Endodermal cell (in vitro differentiated cells): ENCODE measurements at places on chromosomes 3 and 15. TPM values are rescaled to one million over a fixed set of nuclear protein-coding genes. Genes with fewer than 3 reads are reported as not detected.
A peak's percentile ranks its signal among the peaks of the same experiment; 100 is the strongest.

DNA sequence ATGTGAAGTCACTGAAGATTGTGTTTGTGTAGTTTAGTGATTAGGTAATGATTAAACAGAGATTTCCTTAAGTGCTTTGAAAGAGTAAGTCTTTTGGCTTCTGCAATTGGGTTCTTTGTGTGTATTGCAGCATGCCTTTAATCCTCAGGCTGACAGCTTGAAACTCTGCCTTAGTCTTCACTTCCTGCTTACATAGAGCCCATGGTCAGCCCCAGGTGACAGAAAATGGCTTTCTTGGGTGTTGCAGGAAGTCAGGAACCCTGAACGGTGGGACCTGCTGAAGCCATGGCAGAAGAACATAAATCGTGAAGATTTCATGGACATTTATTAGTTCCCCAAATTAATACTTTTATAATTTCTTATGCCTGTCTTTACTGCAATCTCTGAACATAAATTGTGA lies 61.3 kb downstream of the KBTBD8 start:
- no peaks in the 10 kb centered on the region for H3K27me3 ChIP-seq
- DNase-seq, result no peak
- H3K36me3 ChIP-seq, result no peaks in the 10 kb centered on the region
- no peaks in the 10 kb centered on the region for H3K4me1 ChIP-seq
- no peak overlapping the region for H3K27ac ChIP-seq

- H3K4me3 ChIP-seq, result no peak overlapping the region
- H3K4me1 ChIP-seq, result peaks cover 3% of the 10 kb centered on the region
- H3K36me3 ChIP-seq, result no peaks in the 10 kb centered on the region
- H3K27ac ChIP-seq, result no peak overlapping the region
- DNase-seq, result peak; percentile 94
These were observed 521.3 kb upstream of the SEMA6D start for GRCh38 chr15:47196048-47196447.

Gene SPRED1
- total RNA-seq, result 56.0 to 61.7 TPM (median 56.6 TPM) in 3 replicates

GRCh38 chr3:78846718-78847117 lies 921.1 kb downstream of the ROBO1 start:
- peaks cover 3% of the 10 kb centered on the region for H3K4me1 ChIP-seq
- no peak overlapping the region for H3K4me3 ChIP-seq
- no peak for DNase-seq
- no peaks in the 10 kb centered on the region for H3K36me3 ChIP-seq
- no peaks in the 10 kb centered on the region for H3K27me3 ChIP-seq
- H3K27ac ChIP-seq, result no peak overlapping the region

DNA sequence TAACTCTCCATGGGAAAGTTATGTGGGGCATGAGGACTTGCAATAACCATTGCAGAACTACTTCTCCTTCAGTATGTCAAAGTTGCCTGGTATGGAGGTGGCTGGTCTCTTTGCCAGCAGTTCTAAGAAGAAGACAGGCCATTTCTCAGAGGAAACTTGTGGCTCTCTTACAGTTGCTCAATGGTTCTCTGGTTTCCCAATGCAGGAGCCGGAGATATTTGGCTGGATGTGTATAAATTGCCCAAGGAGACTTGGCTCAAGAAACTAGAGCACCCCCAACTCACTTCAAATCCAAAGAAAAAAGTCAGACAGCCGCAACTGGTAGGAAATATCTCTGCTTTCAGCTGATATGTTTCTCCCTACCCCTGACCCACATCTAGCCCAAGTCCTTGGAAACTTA lies 24.2 kb downstream of the WDR93 start:
- H3K27ac ChIP-seq, result no peak overlapping the region
- no peaks in the 10 kb centered on the region for H3K36me3 ChIP-seq
- H3K27me3 ChIP-seq, result no peaks in the 10 kb centered on the region
- DNase-seq, result no peak

- H3K27me3 ChIP-seq, result no peaks in the 10 kb centered on the region
- H3K27ac ChIP-seq, result no peak overlapping the region
- no peaks in the 10 kb centered on the region for H3K4me1 ChIP-seq
- H3K36me3 ChIP-seq, result no peaks in the 10 kb centered on the region
These were observed 510.5 kb upstream of the CBLB start for GRCh38 chr3:106379251-106379750.

GRCh38 chr3:106125321-106125720 lies 256.5 kb upstream of the CBLB start:
- no peak overlapping the region for H3K27ac ChIP-seq
- no peaks in the 10 kb centered on the region for H3K36me3 ChIP-seq
- H3K4me3 ChIP-seq, result no peak overlapping the region
- H3K27me3 ChIP-seq, result no peaks in the 10 kb centered on the region
- DNase-seq, result no peak

Gene P2RY12
- total RNA-seq, result not detected in 3 replicates

Gene ACTC1
- total RNA-seq, result 58.2 to 77.6 TPM (median 60.7 TPM) in 3 replicates

Gene CTXND1
- 0.06 TPM in 1 of 3 replicates, not detected in the others for total RNA-seq

GRCh38 chr15:69413822-69414700 lies at the start of gene KIF23:
KIF23 (plus strand) TSS chr15:69414349; CDS start chr15:69414466, 117 bp downstream.
- H3K27me3 ChIP-seq, result no peaks in the 10 kb centered on the region
- DNase-seq, result peak; percentile 98
- peak within 1 kb of the TSS; percentile 91 for H3K4me3 ChIP-seq

Gene TFRC
- 78.7 and 90.0 TPM in 2 replicates for total RNA-seq

GRCh38 chr15:60001610-60002527 lies 2.2 kb upstream of the FOXB1 start:
- peak; percentile 57 for DNase-seq
- H3K36me3 ChIP-seq, result no peaks in the 10 kb centered on the region
- peaks cover 16% of the 10 kb centered on the region for H3K4me1 ChIP-seq
- no peak overlapping the region for H3K27ac ChIP-seq

Gene B4GALT4
- total RNA-seq, result 141 to 209 TPM (median 146 TPM) in 3 replicates

Gene CCR3
- total RNA-seq, result not detected in 3 replicates

DNA sequence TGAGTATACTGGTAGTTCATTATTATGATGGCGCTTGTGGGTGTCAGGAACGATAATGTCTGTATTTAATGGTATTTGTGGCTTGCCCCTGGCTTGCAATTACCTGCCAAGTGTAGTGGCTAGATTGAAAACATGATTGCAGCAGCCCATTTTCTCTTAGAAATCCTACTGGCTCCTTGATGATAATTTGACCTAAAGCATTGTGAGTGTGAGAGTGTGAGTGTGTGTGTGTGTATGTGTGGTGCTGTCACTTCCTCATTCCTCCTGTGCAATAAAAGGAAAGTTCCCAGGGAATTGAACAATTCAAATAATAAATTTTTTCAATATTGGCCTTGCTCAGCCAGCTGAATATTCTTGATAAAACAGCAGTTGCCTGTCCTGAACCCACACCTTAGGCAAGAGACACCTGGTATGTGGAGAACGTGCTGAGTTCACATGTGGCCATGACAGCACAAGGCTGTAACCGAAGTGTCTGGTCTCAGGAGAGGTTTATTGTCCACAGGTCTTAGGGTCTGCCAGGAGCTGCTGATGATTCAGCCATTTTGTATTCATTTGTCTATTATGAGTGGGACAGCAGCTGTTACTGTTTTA lies 193.3 kb downstream of the CD47 start:
- H3K4me1 ChIP-seq, result peaks cover 3% of the 10 kb centered on the region
- H3K36me3 ChIP-seq, result no peaks in the 10 kb centered on the region
- H3K27ac ChIP-seq, result no peak overlapping the region
- DNase-seq, result no peak
- no peak overlapping the region for H3K4me3 ChIP-seq

GRCh38 chr3:74366331-74366730 lies 248.1 kb downstream of the CNTN3 start:
- no peak for DNase-seq
- H3K27me3 ChIP-seq, result no peaks in the 10 kb centered on the region
- H3K27ac ChIP-seq, result no peak overlapping the region
- H3K4me1 ChIP-seq, result no peaks in the 10 kb centered on the region
- H3K36me3 ChIP-seq, result no peaks in the 10 kb centered on the region

Gene IQCB1
- 30.3 and 35.2 TPM in 2 replicates for total RNA-seq

Gene CCDC39
- total RNA-seq, result 0.12 to 1.1 TPM (median 0.32 TPM) in 3 replicates

DNA sequence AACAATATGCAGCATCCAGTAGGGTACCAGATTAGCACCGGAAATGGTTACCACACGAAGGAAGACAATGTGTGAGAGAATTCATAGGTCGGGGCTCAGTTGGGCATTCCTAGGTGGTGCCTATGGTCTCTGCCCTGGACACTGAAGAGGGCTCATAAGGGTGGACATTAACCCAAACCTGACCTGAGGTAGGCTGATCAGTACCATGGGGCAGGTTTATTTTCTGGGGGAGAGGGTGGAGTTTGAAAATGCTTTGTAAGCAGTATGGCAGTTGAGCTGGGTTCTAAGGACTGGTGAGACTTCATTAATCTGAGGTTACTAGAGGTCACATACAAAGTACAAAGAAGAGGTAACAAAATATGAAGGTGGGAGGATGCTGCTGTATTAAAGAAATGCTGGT lies 68.4 kb downstream of the RPL22L1 start:
- H3K27ac ChIP-seq, result no peak overlapping the region
- peaks cover 5% of the 10 kb centered on the region for H3K4me1 ChIP-seq
- no peak for DNase-seq
- H3K36me3 ChIP-seq, result no peaks in the 10 kb centered on the region

DNA sequence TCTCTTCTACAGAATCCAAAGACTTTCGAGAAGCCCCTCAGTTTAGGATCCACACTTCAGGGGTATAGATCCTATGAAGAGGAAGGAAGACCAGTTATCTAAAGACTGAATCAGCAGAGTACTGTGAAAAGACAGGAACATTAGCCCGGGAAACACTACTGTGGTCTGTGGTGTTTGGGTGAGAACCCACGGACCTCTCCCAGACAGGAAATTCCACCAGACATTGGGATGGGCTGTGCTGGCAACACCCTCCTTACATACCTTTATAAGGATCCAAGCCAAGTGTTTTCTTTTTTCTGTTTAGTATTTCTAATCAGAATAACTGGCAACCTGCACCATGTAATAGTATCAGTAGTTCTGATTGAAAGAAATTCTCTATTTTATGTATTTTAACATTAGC lies 14.1 kb downstream of the TMEM207 start:
- no peak overlapping the region for H3K4me3 ChIP-seq
- no peak for DNase-seq
- H3K4me1 ChIP-seq, result peaks cover 3% of the 10 kb centered on the region
- no peak overlapping the region for H3K27ac ChIP-seq
- H3K36me3 ChIP-seq, result no peaks in the 10 kb centered on the region

DNA sequence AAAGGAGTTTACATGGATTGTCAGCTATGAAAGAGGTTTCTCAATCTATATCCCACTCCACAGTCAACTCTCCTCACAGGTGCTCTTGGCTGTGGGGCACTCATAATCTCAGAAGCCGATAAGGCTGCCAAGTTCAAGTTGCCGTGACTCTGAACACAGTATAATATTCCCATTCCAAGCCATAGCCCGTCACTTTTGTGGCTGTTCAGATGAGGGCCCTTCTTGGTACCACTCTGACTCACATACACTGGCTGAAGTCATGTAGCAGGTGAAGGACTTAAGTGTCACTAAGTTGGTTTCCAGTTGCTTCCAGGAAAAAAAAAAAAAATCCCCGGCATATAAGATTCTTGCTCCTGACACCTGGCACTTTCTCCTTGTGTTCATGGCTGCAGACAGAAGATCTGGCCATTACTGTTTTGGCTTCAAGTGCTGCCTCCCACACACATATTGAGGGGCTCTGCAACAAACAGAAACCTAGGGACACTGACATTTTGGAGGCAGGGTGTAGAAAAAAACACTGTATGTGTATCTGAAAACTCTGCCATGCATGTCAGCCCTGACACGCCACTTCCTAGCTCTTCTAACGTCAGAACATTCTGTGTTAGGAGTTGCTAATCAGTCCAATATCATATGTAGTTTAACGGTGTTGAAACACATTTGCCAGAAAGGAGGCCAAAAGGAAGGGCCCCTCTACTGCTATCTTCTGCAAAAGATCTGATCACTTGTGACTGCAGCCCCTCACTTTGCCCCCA lies 170.2 kb upstream of the ICE2 start:
- no peaks in the 10 kb centered on the region for H3K27me3 ChIP-seq
- DNase-seq, result no peak
- no peak overlapping the region for H3K27ac ChIP-seq
- H3K4me1 ChIP-seq, result peaks cover 23% of the 10 kb centered on the region

DNA sequence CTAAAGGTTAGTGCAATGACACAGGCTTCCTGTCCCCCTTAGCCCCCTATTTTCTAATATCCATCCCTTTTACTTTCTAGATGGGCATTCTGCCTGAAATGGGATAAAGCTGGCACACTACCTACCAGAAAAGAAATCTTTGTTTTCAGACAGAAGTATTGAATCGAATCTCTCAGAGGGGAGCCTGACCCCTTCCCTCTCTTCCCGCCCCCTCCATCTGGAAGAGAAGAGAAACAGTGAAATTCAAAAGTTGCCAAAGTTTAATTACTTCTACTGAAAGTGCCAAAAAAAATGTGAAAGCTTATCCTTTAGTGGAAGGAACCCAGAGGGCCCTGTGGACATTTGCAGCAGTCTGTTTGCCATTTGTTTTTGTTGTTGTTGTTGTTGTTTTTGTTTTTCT lies 523.8 kb downstream of the AGBL1 start:
- H3K27ac ChIP-seq, result no peak overlapping the region
- no peaks in the 10 kb centered on the region for H3K4me1 ChIP-seq
- DNase-seq, result no peak
- no peaks in the 10 kb centered on the region for H3K27me3 ChIP-seq
- H3K4me3 ChIP-seq, result no peak overlapping the region

GRCh38 chr15:40142428-40142827 lies 18.4 kb upstream of the BUB1B start:
- H3K4me3 ChIP-seq, result no peak overlapping the region
- peak; percentile 10 for DNase-seq
- H3K27me3 ChIP-seq, result no peaks in the 10 kb centered on the region
- H3K27ac ChIP-seq, result no peak overlapping the region
- H3K4me1 ChIP-seq, result no peaks in the 10 kb centered on the region

Gene FAM81A
- total RNA-seq, result 0.41 and 0.88 TPM in 2 replicates
